ENCODE measurements at places on chromosomes 1 and 21. TPM values are rescaled to one million over a fixed set of nuclear protein-coding genes. Genes with fewer than 3 reads are reported as not detected.

Gene NUDT4B
- polyA plus RNA-seq: 4.8 TPM

Gene CBR3
- 0.32 TPM for polyA plus RNA-seq

Gene MYOM3
- polyA plus RNA-seq: not detected

Gene C1QC
- polyA plus RNA-seq: 0.74 TPM

Gene C4BPA
- polyA plus RNA-seq: 0.09 TPM

GRCh38 chr1:180609643-180610555 is 21.9 kb upstream of the XPR1 start:
- DNase-seq: no peak

DNA sequence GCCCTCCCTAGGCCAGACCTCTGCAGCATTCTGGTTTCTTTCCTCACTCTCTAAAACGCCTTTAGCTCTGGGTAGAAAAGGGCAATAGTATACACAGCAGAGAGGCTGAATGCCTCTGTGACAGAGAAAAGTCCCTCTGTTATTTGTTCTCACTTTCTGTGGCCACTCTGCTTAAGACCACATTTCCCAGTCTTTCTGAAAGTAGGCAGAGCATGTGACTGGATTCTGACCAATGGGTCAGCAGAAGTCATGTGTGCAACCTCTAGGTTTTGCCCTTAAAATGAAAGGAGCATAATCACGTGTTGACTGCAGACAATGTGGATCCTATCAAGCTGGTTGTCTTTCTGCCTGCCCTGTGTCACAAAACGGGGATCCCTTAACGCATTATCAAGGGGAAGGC is 79.7 kb upstream of the MARK1 start:
- no peak for DNase-seq

- DNase-seq: no peak
These were observed 103.9 kb upstream of the SYT6 start for GRCh38 chr1:114257554-114257953.

DNA sequence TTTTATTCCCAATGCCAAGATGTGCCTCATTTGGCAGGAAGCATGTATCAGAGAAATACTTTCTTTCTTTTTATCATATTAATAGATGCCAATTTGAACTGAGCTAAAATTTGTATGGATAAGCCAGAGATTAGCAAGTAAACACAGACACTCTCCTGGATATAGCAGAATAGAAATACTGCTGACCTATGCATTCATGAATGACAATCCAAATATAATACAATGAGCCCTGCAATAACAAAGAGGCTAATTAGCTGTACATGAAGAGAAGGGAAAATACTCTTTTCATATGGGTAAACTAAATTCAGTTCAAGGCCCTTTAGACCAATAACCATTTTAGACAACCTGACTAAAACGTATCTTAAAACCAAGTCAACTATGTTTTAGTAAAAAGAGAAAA is 388.1 kb upstream of the NR5A2 start:
- DNase-seq: no peak

DNA sequence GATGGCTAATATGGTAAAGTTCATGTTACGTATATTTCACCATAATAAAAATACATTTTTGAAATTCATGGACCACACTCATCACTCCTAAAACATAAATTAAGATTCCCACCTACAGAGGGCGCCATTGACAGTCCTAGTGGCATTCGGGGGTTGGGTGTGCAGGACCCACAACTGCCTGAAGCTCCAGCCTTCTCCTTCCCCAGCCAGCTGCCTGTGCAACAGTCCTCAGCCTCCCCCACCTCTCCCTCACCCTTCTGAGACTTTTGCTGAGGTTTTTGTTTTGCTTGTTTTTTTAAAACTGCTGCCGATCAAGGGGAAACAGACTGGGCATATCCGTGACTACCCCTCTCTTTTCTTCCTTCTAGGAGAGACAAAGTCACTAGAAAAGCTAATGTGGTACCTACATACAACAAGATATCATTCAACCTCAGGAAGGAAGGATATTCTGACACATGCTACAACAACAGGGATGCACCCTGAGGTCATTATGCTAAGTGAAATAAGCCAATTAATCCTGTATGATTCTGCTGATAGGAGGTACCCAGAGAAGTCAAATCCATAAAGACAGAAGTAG is 9.2 kb upstream of the EVA1C start:
- no peak for DNase-seq

- DNase-seq: peak; percentile 36
These were observed 55.7 kb upstream of the ETV3 start for GRCh38 chr1:157193702-157194391.

GRCh38 chr1:150525348-150525747 is 9.8 kb downstream of the FALEC start:
- DNase-seq: no peak

- no peak for DNase-seq
These were observed 23.4 kb downstream of the GORAB start for GRCh38 chr1:170555370-170555769.

GRCh38 chr1:19305880-19306279 is 6.1 kb downstream of the AKR7A2 start:
- no peak for DNase-seq

GRCh38 chr1:155864393-155864792 is 5.0 kb downstream of the SYT11 start:
- DNase-seq: no peak

DNA sequence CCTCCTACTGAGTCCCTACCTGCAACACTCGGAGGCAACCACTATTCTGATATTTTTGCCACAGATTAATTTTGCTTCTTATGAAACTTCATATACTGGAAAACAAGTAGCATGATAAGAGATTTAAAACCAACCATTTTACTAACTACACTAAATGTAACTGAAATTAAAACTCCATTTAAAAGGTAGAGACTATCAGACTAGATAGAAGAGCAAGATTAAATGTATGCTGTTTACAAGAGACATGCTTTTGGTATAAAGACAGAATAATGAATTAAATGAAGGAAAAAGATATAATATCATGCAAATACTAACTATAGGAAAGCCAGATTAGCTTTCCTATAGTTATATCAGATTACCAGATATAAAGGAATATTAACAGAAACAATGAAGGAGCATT is 175.9 kb downstream of the DYRK1A start:
- DNase-seq: no peak
